ENCODE measurements at places on chromosomes 1 and 21. TPM values are rescaled to one million over a fixed set of nuclear protein-coding genes. Genes with fewer than 3 reads are reported as not detected.

CBR1 gene
- 35.8 TPM for total RNA-seq

TCHHL1 gene
- not detected for total RNA-seq

MYOG gene
- not detected for total RNA-seq

VCAM1 gene
- not detected for total RNA-seq

- no peak for DNase-seq
Observed at GRCh38 chr1:212233321-212233720, 51.9 kb upstream of the PPP2R5A start.

- DNase-seq: no peak
Observed at GRCh38 chr21:14706712-14707510, 160.8 kb upstream of the SAMSN1 start.

- DNase-seq: no peak
Observed at GRCh38 chr1:103336408-103336807, 189.1 kb upstream of the RNPC3 start.

- no peak for DNase-seq
Observed at GRCh38 chr1:186511761-186512637, 51.1 kb upstream of the PDC start.

GRCh38 chr1:88016947-88017346, 667.1 kb upstream of the PKN2 start:
- no peak for DNase-seq

Data from MCF 10A (cell line).